ENCODE measurements at places on chromosomes 5 and 9. TPM values are rescaled to one million over a fixed set of nuclear protein-coding genes. Genes with fewer than 3 reads are reported as not detected.

Gene PCDHB4
- 8.3 TPM for total RNA-seq

Gene TLR4
- total RNA-seq, result 9.3 TPM

DNA sequence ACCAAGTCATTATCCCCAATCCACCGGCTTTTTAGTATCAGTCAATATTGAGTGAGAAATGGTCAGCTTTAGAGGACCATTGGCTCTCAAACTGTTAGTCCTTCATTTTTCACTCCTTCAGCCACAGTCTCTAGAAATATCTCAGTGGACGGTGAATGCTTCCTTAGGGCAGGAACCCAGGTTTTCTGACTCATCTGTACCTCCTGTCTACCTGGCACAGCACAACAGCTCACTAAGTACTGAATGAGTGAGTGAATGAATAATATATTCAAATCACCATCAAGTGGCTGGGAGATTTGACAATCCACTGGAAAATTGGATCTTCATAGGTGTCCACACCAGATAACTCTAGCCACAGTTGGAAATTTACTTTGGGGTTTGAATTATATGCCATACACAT is 609.5 kb upstream of the CLINT1 start:
- no peak for DNase-seq

- no peak for DNase-seq
These were observed 22.0 kb downstream of the PDGFRB start for GRCh38 chr5:150133581-150134197.

DNA sequence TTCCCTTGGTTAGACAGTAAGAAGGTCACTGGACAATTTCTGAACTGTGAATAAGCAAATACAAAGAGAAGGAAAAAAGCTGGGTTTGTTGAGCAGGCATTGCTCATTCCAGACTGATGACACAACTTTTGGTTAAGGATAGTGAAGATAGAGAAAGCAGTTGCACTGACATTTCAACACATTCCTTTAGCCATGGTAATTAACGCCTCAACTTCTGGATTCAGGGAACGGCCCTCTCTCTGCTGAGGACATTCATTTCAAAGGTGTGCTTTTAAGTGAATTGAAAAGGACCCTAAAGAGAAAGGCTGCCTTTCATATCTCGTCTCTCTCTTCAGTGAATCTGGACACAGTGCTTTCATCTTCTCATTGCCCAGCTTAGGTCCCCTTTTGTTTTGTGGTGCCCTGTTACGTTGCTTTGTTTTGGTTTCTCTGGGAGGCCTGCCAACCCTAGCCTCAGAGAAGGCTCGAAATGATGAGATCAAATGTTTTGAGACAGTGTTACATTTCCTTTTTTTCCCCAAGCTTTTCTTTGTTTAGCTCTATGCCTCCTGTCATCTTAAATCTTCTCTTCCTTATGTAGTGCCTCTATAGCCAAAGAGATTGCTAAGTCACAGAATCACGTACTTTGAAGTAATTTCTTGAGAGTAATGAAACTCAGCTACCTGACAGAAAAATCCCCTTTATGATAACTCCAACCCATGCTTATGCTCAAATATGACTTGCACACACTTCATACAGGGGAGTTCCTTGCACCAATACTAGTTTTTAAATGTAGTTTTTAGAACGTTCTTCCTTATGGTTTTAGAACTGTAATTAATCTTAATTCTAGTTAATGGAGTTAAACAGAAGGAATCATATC is 94.4 kb upstream of the IFNE start:
- DNase-seq, result no peak

DNA sequence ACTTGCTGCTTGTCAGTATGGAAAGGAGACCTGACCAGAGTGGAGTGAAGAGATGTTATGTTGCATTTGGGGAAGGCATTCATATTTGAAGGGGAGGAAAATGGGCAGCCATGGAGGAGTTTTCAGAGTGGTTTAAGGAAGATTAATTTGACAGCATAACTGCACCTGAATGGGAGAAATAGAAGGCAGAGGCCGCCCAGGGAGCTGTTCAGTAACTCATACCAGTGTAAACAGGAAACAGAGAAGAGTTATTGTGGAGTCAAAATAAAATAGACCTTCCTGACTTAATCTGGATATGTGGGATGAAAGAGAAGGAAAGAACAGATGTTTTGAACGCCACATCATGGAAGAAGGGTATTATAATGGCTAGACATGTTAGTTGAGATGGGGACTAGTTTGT is 13.4 kb downstream of the SLC44A1 start:
- no peak for DNase-seq

DNA sequence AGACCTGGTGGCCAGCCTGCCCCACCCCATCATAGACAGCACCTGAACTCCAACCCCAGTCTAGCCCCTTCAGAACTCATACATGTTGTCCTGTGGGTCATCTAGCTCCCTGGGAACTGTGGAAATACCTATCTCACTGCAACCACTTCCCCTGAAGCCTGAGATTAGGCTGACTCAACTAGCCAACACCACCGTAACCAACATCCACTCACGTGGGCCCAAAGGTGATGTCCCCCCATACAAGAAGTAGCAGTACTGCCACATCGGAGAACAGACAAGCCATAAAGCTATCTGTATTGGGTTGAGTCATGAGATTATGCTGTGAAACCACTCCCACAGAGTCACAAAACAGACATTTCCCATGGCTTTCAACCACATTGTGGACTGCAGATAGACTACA is 46.6 kb downstream of the OSMR start:
- no peak for DNase-seq

DNA sequence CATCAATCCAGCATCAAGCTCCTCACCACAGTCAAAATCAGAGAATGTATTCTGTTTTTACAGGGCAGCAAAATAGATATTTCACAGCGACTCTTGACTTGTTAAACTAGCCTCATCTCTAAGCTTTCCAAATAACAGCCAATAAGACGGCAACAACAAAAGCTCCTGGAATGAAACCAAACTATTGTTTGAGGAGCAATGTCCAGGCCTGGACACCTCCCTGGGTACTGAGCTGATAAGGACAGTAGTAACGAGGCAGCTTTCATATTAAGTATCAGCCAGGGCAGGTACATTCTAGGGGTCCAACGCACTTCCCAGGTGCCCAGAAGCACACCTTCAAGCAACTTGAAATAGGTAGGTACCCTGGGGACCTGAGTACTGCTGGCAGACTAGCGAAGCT is 260.3 kb downstream of the ENC1 start:
- DNase-seq, result peak; percentile 29

All from vagina (tissue), 2 donors.